ENCODE measurements at places on chromosomes 3 and 15.

- DNase-seq = no peak
Measured at GRCh38 chr3:51751287-51751686, 27.8 kb downstream of the IQCF6 start.

- no peak for DNase-seq
Measured at GRCh38 chr3:104989878-104990277, 376.8 kb upstream of the ALCAM start.

DNA sequence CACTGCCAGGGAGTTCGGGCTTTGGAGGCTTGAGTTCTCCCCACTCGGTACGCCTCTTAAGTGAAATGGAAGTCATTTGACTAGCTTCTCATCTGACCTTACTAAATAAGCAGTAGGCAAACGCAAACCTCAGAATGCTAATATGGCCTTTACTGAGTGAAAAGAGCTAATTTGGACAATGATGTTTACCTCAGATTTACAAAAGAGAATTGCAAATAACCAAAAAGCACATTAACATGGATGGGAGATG, 1.6 kb upstream of the RNU6-1 start:
- no peak for DNase-seq

- no peak for DNase-seq
Measured at GRCh38 chr3:130700541-130700940, 46.1 kb downstream of the PIK3R4 start.

GRCh38 chr3:148625095-148625736, 72.5 kb upstream of the AGTR1 start:
- no peak for DNase-seq

GRCh38 chr3:180619723-180620122, 17.8 kb downstream of the TTC14 start:
- DNase-seq = no peak

- no peak for DNase-seq
Measured at GRCh38 chr15:46408312-46408711, 773.5 kb downstream of the SQOR start.

DNA sequence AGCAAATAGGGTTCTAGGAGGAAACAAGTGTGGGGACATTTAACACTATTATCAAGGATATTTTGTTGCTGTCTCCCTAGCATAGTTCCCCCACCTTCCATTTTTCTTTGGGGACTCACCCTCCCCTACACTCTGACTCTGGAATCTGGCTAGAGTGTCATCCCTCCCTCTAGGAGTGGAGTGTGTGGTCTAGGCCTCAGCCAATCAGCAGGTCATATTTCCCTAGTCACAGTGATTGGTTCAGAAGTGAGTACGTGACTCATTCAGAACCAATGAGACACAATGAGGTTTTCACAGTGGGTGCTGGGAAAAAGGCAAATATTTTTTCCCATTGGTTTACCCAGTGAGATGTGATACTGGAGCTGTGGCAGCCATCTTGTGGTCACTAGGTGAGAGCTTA, 234.4 kb downstream of the SHQ1 start:
- no peak for DNase-seq

All from nucleus accumbens (tissue), 56 donors.